AG09309 (cell line): ENCODE measurements at places on chromosomes 6 and 20.
A peak's percentile ranks its signal among the peaks of the same experiment; 100 is the strongest.

DNA sequence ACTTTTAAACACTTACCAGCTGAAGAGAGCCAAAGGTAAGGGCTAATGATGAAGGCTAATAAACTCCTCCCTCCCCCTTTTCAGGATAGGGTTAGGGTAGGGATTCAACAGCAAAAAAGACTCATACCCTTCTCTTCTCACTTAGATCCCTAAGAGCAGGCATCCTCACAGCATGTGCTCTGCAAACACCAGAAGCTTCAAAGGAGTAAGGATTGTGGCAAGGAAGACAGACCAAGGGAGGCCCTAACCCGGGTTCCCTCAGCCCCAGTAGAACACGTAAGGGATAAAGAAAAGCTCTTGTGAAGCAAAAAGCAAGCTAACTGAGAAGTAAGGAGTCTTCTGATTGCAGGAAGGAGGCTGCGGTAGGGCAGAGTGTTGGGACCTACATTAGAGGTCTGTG is 11.6 kb downstream of the MAP3K7 start:
- DNase-seq, result no peak

DNA sequence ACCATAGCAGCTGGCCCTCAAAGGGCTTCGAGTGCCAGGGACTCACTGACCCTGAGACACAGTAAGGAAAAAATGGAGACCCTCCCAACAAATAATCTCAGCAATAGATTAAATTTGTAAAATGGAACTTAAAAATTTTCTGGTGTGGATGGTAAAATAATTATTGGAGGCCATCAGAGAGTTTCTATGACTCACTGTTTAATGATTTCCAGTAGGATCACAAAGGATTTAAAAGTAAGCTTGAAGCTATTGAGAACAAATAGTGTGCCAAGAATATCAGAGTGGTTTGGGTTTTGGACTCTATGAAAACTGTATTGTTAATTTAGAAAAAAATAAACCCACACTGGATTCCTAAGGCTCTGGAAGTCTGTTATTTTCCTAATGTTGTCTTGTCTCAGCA is 115.2 kb upstream of the AKIRIN2 start:
- DNase-seq, result no peak

- DNase-seq, result no peak
Observed at GRCh38 chr20:48205281-48205782, 420.1 kb upstream of the SULF2 start.

DNA sequence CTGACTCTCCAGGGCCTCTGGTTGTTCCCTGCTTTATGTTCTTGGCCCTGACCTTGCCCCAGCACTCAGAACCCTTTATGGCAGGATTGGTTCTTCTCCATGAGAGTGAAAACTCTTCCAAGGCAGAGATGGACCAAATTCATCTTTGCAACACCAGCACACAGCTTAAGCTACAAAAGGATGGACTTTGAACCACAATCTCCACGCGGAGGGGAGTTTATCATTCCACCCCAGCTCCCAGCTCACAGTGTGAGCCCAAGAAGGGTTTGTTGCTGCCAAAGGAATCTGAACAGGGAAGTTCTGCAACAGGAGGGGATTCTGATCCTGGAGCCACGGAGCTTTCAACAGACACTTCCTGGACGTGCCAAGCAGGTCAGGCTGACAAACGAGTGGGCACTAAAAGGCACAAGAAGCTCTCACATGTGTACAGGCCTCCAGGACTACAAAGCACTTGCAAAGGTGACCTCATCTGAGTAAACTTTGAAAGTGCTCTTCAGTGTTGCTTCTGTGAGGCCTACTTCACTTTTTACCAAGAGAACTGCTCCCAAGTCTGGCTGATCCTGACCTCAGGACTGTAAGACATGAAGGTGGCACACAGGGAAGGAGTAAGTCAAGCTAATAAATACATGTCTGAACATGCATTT is 8.9 kb downstream of the FITM2 start:
- DNase-seq, result no peak

GRCh38 chr6:125511809-125512396 is 210.1 kb upstream of the HDDC2 start:
- DNase-seq, result no peak

- DNase-seq, result no peak
Observed at GRCh38 chr20:2697768-2698167, 5.2 kb downstream of the EBF4 start.

DNA sequence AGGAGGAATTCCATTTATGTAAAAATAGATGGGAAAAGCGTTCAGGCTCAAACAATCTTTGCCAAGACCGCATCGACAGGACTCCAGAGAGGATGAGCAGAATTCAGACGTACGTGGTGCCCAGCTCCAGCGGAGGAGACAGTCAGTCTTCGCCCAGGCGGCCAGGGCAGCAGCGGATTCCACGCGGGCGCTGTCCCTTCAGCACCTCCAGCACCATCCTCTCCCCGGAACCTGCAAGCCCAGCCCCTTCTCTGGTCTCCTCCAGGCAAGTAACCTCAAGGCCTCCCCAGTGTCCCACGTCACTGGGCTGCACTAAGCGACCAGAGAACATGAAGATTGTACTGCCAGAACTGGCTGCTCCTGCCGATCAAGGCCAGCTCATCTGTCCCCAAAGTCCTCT is 2.8 kb upstream of the KCNQ2 start:
- DNase-seq, result no peak

GRCh38 chr20:35988910-35989463 is 20.6 kb downstream of the CNBD2 start:
- no peak for DNase-seq

- no peak for DNase-seq
Observed at GRCh38 chr20:34363465-34364222, 571 bp downstream of the ITCH start.

GRCh38 chr6:28002161-28002560 is 45.1 kb downstream of the OR2B6 start:
- no peak for DNase-seq

GRCh38 chr6:47202644-47203205 is 107.0 kb downstream of the TNFRSF21 start:
- DNase-seq, result no peak

DNA sequence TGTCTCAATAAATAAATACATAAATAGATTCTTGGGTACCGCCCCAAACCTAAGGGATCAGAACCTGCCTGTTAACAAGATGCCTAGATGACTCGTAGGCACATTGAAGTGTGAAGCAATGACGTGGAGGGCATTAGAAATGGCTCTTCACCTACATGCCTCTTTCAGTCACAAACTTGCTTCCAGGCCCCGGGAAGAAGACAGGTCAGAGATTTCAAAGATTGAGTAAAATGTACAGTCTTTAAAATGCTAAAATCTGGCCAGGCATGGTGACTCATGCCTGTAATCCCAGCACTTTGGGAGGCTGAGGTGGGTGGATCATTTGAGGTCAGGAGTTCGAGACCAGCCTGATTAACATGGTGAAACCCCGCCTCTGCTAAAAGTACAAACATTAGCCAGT is 480.8 kb upstream of the JARID2 start:
- no peak for DNase-seq

GRCh38 chr6:51585264-51585663 is 502.1 kb downstream of the PKHD1 start:
- no peak for DNase-seq

- DNase-seq, result no peak
Observed at GRCh38 chr6:4506223-4506622, 270.0 kb upstream of the CDYL start.

GRCh38 chr20:50048420-50049166 is 64.4 kb downstream of the UBE2V1 start:
- no peak for DNase-seq

DNA sequence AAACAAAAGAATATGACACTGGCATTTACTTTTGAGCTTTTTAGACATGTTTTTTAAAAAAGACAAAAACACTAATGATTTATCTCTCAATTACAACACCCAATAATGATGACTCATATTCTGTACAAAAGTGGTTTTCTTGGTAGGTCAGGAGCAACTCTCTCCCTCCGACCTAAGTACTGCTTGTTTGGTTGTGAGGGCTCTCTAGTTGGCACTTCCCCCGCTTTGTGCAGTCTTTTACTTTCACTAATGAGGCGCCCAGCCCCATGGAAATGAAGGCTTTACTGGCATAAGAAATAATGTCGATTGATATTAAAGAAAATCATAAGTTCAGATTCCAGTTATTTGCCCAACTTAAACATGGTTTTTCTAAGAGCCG is 1.3 kb downstream of the KPNA5 start:
- no peak for DNase-seq

DNA sequence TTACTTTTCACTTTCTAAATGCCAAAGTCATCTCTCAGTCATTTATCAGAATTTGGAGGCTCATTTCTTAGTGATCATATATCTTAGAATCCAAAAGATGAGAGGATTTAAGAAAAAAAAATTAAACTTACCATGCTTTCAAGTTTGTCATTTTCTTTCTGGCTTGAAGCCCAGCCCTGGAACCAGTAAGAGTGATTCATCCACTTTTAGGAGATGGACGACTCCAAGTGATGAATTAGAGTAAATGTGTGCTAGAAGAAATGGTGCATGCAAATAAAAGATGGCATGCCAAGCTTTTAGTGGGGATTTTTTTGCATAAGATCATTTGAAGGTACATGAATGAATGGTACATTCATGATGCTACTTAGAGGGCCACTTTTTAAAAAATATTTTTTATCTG is 20.1 kb downstream of the PLCB1 start:
- peak; percentile 8 for DNase-seq

GRCh38 chr20:33689973-33690372 is 3.8 kb upstream of the E2F1 start:
- no peak for DNase-seq

DNA sequence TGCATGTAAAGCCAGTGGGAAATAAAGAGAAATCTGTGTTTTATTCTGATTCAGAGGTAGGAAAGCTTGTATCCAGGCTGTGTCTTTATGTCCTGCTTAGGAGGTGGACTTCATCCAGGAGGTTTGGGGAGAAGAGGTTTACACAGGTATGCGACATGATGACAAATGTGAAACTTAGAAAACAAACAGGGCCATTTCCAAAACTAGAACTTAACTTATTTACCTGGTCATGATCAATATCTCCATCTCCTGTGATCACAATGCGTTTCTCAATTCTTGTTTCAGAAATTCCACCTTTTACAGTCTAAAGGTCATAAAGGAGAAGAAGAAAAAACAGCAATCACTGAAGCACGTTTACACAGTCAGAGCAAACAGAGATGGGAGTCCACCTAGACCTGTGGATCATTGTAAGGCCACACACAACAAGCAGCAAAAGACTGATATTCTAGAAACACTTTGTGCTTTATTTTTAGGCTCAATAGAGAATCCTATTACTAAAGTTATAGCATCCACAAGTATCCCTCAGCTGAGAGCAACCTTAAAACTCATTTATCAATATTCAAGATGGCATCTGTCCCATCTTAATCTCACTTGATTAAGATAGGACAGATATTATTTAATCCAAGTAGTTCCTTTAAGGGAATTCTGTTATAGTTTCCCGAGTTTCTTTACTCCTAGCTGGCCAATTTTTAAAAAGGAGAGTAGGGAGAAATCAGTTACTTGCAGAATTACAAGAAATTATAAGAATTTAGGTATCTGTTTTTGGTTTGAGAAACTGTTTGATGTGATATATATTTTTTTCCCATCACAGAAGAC is 36.4 kb downstream of the SMLR1 start:
- DNase-seq, result no peak

DNA sequence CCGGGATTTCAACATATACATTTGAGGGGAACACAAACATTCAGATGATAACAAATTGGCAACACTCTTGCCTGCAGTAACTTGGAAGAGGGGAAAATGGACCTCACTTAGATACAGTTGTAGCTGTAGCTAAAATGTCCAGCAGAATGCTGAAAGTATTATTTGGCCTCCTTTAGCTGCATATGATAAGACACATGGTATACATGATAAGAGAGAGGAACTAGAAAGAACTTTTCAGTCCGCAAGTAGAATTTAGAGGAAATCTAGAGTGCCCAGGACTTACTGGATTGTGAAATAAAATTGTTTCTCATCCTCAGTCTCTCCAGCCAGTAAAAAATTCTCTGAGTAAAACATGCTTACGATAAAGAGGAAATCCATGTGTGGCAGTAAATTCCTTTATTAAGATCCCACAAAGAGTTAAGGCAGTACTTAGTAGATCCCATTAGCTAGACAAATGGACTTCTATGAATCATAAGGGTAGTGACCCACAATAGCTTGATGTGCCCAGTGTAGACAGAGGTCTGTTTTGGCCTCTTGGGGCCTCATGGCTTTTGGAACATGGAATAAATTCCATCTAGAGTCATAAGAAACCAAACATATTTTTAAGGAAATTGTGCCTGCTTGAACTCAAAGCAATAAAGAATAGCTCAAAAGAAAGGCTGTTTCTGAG is 87.9 kb upstream of the RBM24 start:
- DNase-seq, result peak; percentile 23

DNA sequence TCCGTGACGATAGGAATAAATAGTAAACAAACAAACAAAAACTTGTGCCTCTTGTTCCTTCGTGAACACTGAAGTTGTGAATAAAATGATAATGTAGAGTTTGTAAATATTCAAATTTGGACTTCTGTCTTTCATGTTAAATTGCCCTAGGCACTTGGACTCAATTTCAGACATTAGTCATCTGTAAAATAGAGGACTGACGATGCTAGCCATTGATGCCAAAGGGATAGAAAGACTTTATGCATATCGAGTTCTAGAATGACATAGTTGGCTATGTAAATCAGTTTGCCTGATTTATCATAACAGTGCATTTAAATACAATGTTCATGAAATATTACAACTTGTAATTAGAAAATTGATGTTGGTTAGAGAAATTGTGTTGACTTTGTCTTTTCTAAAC is 45.9 kb upstream of the FLRT3 start:
- no peak for DNase-seq

GRCh38 chr6:108779536-108780275 is 68.5 kb upstream of the ARMC2 start:
- DNase-seq, result no peak

DNA sequence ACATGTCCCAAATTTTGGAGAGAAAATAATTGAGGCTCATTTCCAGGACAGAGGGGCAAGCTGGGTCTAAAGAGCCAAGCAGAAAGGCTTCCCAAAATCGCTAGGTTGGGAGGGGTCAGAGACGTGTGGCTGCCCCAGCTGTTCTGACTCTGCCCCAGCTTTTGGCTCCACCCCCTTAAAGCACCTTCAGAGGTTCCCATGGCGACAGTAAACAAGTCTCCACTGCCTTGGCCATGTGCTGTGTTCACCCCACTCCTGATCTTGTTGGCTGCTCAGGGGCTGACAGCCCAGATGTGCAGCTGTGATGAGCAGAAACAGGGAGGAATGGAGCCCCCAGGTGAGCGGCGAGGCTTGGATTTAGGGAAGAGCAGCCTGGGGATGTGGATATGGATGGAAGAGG is 72.8 kb upstream of the SPTLC3 start:
- no peak for DNase-seq

DNA sequence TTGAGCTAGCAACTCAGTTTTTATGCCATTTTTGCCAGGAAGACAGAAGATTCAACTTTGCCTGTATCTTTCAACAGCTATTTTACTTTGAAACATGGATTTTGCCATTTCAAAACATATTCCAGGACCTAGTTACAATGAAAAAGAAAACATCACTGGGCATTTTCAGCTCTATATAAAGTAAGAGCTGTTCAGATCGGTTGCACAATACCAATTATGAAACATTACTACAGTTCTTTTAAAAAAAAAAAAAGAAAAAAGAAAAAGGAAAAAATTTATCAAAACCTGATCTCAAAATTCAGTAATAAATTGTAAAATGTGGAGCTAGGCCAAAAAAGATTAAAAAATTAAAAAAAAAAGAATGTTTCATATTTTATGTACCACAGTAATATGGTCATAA is 15.6 kb downstream of the BCLAF1 start:
- DNase-seq, result no peak

GRCh38 chr6:111631018-111631417 is 25.3 kb upstream of the TRAF3IP2 start:
- no peak for DNase-seq
